ENCODE measurements at places on chromosomes 4 and X.
A peak's percentile ranks its signal among the peaks of the same experiment; 100 is the strongest.

GRCh38 chr4:179001918-179002317, 1559.7 kb upstream of the AGA start:
- DNase-seq = no peak

- DNase-seq = peak; percentile 15
Measured at GRCh38 chr4:76950956-76951671, 1.6 kb downstream of the SEPTIN11 start.

- no peak for DNase-seq
Measured at GRCh38 chr4:74653331-74654229, 140.7 kb downstream of the BTC start.

GRCh38 chr4:140976768-140977167, 156.5 kb downstream of the RNF150 start:
- DNase-seq = no peak

DNA sequence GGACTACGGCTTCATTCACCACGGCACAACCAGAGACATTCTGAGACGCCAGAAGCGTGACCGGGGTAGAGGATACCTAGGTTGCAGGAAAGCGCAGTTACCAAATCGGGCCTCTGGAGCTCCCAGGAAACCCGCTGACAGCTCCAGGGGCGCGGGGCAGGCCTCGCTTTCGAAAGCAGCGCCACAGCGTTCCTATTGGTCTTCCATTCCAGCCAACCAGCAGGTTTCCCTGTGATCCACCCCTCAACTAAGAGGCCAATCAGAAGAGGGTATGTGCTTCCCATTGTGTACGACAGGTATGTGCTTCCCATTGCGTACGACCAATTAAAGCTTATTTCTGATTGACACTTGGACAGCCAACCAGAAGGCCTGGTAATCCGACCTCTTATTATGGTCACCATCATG, 14.9 kb downstream of the SNX12 start:
- no peak for DNase-seq

GRCh38 chrX:77436682-77437081, 10.5 kb upstream of the FGF16 start:
- DNase-seq = no peak

GRCh38 chr4:77308843-77309242, 151.8 kb downstream of the CCNG2 start:
- DNase-seq = peak; percentile 67

DNA sequence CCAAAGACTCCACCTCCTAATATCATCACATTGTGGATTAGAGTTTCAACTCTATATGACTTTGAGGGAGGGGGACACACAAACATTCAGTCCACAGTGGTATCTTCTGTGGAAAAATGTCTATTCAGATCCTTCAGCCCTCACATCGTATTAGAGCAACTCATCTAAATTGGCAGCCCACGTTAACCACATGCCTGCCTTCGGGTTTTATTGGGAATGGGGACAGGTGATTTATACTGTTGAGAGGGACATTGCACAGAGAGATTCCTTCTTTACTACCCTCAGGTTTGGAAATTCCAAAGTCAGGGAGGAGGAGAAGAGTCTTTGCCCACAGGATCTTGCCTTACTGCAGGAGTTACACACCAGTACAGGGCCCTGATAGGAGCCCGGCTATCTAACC, 372.5 kb downstream of the AFF2 start:
- no peak for DNase-seq

DNA sequence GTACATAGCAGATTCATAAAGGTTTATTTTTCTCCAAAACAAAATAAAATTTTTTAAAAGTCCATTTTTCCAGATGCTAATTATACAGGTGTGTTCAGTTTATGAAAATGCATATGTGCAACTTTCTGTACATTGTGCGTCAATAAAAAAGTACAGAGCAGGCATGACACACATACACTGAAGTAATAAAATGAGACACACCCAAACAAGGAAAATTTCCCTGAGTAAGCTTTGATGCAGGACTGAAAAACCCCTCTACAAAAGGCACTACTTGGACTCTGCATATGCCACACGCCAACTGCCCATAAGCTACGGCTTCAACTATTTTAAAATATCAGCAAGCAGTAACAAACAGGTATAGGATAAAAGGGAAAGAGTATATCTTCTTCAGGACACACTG, 13.8 kb downstream of the ARAP2 start:
- no peak for DNase-seq

DNA sequence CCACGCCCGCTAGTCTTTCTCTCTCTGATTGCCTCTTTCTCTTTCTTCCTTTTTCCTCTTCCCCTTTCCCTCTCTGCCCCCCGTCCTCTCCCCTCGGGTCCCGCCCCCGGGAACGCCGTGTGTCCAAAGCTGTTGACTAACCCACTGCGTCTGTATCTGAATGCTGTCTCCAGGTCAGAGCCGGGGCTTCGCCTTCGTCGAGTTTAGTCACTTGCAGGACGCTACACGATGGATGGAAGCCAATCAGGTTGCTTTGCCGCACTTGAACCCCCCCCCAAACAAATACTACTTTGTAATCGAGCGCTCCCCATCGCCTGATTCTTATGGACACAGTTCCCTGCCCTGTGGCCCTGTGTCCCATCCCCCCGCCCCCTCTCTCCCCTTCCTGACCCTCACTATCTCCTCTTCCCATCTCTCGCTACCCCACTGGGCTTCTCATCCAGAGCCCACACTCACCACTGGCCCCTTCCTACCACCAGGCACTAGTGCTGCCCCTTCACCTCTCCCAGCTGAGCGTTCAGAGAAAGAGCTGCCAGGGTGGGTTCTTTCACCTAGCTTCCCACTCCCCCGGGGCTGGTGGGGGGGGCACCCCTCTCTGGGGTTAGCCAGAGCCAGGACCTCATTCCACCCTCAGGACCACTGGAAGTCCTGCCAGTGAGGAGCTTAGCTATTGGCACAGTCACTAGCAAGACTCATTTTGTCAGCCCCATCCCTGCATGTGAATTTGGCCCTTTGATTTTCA, 18.6 kb upstream of the UBA1 start:
- DNase-seq = no peak

DNA sequence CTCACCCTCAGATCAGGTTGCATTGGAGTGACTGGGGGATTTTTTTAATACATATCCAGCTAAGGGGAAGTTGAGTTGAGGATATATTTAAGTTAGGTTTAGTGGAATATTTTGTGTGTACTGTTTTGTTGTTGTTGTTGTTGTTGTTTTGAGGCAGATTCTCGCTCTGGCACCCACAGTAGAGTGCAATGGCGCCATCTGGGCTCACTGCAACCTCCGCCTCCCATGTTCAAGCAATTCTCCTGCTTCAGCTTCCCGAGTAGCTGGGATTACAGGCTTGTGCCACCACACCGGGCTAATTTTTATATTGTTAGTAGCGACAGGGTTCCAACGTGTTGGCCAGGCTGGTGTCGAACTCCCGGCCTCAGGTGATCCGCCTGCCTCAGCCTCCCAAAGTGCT, 38.6 kb upstream of the ATP6AP2 start:
- no peak for DNase-seq

GRCh38 chrX:137567682-137568232, 1.8 kb downstream of the ZIC3 start:
- no peak for DNase-seq

GRCh38 chr4:148170408-148171365, 271.5 kb downstream of the NR3C2 start:
- DNase-seq = no peak

GRCh38 chr4:48100256-48100655, 33.8 kb downstream of the TXK start:
- DNase-seq = no peak

- no peak for DNase-seq
Measured at GRCh38 chr4:39786838-39787237, 88.9 kb downstream of the UBE2K start.

DNA sequence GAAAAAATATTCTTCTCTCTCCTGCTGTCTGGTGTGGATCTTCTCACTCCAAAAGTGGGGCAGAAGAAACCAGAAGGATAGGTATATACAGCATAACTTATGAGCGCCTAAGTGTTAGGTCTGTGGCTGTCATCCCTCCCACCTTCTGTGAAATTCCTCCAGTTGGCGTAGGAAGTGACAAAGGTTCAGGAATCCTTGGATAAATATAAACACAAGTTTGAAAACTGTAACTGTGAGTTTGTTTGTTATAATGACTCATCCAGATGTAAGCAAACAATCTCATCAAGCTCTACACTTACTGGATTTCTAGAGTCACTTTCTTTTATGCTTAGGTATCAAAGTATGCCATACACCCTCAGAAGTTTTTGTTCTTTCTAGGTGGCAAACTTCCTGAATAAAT, 405.2 kb downstream of the FAT4 start:
- DNase-seq = no peak

GRCh38 chrX:154370300-154371016, 4.0 kb downstream of the FLNA start:
- no peak for DNase-seq

GRCh38 chr4:77959566-77960338, 97.1 kb downstream of the MRPL1 start:
- DNase-seq = peak; percentile 60

GRCh38 chr4:91434631-91435030, 869.1 kb upstream of the GRID2 start:
- no peak for DNase-seq

DNA sequence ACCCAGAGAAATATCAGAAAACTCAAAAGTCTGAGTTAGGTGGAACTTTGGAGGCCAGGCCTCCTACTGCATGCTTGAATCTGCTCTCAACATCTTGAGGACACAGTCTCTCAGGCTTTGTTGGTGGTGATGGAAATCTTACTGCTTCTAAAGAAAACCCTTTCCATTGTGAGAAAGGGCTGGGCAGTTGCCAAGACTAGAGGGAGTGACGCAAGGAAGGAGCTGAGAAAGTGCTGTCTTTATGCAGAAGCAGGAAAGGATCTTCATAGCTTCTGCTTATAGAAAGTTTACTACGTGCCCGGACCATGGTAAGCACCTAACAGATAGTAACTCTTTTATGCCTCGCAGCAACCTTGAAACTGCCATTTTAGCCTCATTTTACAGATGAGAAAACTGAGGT, 2.4 kb upstream of the CRMP1 start:
- no peak for DNase-seq

GRCh38 chr4:123821861-123822260, 425.3 kb downstream of the SPRY1 start:
- DNase-seq = no peak

DNA sequence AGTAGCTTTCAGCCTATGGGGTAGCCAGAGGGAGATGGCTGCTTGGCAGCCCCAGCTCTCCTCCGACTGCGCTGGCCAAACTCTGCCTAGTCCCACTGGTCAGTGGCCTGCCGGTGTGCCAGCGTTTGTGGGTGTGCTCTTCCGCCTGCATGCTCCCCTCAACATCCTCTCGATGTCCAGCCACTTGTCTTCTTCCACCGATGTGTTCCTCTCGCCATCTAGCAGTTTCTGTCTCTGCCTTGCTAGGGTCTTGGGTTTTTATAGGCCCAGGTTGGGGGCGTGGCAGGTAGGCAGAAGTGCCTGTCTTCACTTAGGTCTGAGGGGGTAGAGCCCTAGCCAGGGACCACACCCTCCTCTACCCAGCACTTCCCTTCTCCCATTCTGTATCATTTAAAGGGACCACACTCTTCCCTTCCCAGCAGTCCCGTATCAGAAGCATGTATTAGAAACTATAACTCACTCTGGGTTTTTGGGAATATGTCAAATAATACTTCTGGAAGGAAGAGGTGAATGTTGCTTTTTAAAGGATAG, 124.4 kb downstream of the KDM6A start:
- no peak for DNase-seq

GRCh38 chr4:156723951-156724668, 247.5 kb downstream of the PDGFC start:
- no peak for DNase-seq

GRCh38 chr4:164926301-164926700, 49.3 kb downstream of the APELA start:
- DNase-seq = no peak

DNA sequence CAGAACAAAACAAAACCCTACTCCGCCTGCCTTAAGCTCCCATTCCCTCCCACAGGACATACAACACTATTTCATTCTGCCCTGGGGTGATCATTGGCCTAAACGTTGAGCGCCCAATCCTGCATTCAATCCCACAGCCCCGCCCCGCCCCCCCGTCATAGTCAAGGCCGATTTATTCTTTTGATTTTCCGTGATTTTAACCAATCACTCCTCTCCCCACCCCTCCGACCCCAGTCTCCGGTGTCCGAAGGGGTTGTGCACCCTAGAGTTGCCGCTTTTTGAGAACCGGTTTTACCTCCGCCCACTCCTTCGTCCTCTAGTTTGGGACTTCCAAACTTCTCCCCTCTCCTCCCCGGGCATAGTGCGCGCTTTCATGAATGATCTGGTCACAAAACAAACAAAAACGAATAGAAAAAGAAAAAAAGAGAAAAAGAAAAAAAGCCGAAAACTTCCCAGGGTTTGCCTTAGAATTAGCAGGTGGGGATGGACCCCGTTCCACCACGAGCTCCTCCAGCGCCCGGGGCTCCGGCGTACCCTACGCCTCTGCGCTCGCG, 446 bp upstream of the UBE2A start:
- no peak for DNase-seq

DNA sequence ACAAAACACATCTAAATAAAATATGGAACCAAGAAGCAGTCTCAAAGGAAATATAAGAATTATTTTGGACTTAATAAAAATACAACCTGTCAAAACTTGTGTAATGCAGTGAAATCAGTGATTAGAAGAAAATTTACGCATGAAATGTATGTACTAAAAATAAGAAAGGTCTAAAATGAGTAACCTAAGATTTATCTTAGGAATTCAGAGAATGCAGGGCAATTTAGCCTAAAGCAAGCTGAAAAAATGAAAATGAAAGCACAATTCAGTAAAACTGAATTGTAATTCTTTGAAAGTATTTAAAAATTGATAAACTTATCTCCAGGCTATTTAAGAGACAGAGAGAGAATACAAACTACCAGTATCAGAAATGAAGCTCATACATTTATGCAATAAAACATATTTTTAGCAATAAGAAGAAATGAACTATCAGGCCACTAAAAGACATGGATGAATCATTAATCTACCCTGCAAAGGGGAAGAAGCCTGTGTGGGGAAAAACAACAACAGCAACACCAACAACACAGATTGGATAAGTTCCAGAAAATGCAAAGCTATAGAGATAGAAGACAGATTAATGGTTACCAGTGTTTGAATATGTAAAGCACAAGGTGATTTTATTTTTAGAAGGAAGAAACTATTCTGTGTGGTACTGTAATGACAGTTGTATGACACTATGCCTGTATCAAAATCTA, 442.0 kb upstream of the ADGRL3 start:
- DNase-seq = no peak

DNA sequence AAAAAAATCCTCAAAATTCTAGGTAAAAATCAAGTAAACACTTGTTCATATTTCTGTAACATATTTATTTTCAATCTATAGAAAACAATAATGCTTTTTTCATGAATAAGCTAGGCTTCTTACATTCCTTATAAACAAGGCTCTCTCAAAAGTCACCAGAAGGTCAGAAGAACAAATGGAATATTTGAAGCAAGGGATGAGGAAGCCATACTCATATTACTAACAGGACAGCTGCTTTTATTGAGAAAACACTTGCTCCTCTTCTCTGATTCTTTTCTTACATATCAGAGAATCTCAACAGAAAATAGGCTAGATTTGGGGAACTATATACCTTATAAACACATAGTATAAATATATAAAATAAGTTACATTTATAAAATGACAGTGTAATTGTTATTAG, 67.9 kb downstream of the METTL14 start:
- DNase-seq = no peak
